ENCODE measurements at places on chromosomes 3 and 15.

GRCh38 chr3:165256554-165257065, 60.4 kb upstream of the SLITRK3 start:
- no peak for DNase-seq

GRCh38 chr15:21260966-21261395, 179.3 kb downstream of the POTEB3 start:
- DNase-seq: no peak

GRCh38 chr3:36959821-36960220, 15.0 kb upstream of the TRANK1 start:
- DNase-seq: no peak

DNA sequence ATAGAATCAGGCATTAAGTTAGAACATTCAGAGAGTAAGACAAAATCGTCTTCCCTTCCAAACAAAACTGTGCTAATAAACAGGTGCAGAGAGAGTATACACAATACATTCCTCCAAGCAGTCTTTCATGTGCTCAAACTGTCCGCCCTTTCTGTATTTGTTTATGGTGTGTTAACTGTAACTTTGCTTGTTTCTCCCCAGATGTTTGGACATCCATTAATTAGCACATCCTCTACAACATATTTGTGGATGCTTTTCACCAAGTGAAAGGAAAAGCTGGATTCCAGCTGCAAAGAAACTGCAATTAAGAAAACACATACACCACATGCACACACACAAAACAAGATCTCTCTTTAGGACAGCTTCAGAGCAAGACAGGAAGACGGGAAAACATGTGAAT, 912.6 kb downstream of the NTRK3 start:
- no peak for DNase-seq

DNA sequence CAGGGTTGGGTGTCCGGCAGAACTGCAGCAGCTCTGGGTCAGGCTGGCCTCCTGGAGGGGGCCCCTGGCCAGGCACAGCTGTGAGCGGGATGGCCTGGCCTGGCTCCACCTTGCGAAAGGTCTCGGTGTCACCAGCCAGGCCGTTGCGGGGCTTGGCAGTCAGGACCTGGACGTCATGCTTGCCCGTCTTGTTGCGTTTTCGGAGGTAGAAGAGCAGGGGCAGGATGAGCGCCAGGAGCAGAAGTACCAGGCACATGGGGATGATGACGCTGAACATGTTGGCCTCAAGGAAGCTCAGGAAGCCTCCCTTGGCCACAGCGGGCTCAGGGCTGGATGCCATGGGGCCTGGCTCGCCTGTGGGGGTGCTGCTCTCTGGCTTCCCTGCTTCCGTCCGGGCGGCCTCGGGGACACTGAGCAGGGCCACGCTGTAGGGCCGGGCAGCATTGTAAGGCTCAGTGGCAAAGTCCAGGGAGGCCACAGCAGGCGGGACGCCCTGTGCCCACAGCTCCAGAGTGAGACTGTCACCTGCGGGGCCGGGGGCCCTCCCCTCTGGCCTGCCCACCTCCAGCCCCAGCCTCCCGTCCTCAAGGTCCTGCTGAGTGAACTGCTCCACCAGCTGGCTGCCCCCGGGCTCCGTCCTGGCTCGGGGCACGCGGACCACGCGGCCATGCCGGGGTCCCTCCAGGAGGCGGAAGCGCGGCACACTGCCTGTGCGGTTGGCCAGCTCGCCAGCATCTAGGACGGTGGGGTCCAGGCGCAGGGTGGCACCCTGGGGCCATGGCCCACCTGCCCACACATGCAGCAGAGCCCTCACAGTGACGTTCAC, 28.1 kb downstream of the SNX33 start:
- no peak for DNase-seq

GRCh38 chr3:45534632-45535031, 59.9 kb upstream of the LIMD1 start:
- no peak for DNase-seq

DNA sequence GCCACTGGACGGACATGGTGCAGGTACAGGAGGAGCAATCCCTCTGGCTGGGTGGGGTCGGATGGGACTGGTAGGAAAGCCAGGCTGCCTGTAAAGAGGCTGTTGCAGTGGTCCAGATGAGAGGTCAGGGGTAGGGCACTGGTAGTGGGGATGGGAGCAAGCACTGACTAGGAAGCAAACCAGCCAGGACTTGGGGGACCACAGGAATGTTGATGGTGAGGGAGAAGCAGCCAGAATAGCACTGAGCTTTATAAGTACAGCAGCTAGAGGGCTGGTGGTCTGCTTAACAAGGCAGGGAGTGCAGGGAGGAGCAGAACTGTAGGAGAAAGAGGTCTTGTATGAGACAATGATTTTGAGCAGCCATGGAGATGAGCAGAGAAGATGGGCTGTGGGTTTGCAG, 38.7 kb upstream of the PTPN23 start:
- no peak for DNase-seq

- DNase-seq: no peak
Observed at GRCh38 chr3:52216585-52217408, 8.6 kb downstream of the TLR9 start.

DNA sequence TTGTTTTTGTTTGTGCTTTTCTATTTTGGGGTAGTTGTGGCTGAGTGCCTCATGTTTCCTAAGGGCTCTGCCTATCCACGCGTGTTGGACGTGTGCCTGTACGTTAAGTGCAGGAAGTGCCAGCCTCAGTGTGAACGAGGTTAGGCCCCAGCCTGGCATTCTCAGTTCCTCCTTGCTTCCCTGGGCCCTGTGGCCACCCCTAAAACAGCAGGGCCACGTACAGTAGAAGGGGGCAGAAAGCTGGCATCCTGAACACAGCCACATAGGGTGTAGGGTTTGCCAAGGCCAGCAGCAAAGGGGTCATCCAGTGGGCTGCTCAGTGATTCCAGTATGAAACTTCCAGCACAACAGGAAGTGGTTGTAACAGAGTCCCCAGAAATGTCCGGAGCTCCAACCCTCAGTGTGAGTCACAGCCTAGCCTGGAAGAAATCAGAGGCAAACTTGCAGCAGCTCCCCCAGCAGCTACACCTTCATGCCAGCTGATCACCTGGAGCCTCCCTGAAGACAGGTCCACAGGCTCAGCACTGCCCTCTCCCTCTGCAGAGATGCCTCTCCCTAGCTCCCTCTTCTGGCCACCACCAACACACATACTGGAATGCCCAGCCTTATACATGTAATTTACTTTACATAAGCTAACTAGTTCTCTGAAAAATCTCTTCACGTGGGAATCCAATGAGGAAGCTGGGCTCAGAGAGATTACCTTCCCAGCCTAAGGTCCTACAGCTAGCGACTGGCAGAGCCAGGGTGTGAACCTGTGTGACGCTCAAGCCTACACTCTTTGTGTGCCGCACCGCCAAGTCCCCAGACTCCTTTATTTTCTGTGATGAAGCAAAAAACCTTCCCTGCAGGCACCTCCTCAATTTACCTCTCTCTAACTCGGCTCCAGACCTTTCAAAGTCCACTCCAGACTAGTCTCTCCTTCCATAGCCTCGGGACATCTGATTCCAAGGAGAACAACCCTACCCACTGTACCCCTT, 26.6 kb downstream of the ILDR1 start:
- DNase-seq: peak; percentile 56

DNA sequence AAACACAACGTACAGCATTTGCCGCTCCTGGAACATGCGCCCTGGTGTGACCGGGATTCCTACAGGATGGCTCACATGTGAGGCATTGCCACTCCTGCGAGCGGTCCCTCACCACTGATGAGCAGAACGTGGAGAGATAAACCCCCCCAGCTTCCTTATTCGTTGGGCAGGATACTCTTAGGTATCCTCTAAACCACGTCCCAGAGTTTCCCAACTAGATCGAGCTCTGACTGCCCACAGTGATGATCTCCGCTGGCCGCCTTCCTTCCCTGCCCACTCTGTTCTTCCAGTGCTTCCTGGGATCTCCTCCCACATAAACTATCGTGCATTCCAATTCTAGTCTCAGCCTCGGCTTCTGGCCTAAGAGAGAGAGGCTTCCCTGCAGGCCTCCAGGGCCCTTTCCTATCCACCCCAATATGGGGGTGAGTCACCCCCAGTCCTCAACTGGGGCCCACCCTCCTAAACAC, 91.8 kb downstream of the TOP2B start:
- peak; percentile 27 for DNase-seq

GRCh38 chr3:83218383-83219200, 1457.1 kb upstream of the GBE1 start:
- DNase-seq: no peak

DNA sequence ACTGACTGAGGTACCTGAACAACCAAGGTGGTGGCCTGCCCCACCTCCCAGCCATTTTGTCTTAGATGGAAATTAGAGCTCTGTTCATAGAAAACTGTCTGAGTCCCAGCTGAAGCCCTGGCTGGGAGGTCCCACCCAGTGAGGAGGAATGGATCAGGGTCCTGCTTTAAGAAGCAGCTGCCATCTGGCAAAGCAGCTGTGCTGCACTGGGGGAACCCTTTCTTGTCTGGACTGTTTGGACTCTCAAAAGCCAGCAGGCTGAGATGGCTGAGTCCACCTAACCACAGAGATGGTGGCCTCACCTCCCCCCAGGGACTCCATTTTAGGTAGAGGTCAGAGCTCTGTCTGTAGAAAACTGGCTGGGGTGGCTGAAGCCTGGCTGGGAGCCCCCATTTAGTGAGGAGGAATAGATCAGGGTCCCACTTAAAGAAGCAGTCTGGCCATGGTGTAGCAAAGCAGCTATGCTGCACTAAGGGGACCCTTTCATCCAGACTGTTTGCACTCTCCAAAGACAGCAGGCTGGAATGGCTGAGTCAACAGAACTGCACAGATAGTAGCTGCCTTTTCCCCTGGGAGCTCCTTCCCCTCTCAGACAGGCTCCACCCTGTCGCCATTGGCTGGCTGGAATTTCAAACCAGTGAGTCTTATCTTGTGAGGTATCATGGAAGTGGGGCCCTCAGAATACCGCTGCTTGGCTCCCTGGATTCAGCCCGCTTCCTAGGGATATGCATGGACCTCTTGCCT, 116.9 kb downstream of the EPHA6 start:
- DNase-seq: no peak

GRCh38 chr3:151109286-151109800, 23.9 kb downstream of the MED12L start:
- DNase-seq: no peak

DNA sequence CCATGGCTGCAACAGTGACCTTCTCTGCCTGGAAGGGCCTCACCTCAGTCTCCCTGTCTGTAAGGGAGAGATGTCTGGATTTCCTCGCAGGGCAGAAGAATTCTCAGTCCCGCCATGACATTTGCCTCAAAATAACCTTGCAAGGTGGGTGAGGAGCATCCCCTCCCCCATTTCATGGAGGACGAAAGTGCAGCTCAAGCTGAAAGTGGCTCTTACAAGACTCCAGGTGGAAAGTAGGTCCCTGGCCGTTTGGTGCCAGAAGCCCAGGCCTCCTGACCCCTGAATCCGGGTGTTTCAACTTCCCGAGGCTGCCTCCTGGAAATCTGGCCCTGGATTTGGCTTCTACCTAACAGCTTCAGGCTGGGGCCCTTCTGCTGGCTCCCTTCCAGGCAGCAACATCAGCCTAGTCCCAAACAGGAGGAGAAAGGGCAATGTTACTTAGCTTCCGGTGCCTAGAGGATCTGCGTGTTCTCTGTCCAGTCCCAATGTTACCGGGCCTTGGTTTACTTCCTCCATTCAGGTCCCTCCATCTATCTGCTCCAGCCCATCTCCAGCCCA, 769 bp upstream of the CSPG4 start:
- DNase-seq: no peak

- DNase-seq: no peak
Observed at GRCh38 chr15:31398677-31399301, 72.2 kb downstream of the KLF13 start.

- DNase-seq: no peak
Observed at GRCh38 chr3:27130796-27131195, 238.4 kb downstream of the NEK10 start.
